H7 (cell line): ENCODE measurements at places on chromosomes 6 and 20.

DNA sequence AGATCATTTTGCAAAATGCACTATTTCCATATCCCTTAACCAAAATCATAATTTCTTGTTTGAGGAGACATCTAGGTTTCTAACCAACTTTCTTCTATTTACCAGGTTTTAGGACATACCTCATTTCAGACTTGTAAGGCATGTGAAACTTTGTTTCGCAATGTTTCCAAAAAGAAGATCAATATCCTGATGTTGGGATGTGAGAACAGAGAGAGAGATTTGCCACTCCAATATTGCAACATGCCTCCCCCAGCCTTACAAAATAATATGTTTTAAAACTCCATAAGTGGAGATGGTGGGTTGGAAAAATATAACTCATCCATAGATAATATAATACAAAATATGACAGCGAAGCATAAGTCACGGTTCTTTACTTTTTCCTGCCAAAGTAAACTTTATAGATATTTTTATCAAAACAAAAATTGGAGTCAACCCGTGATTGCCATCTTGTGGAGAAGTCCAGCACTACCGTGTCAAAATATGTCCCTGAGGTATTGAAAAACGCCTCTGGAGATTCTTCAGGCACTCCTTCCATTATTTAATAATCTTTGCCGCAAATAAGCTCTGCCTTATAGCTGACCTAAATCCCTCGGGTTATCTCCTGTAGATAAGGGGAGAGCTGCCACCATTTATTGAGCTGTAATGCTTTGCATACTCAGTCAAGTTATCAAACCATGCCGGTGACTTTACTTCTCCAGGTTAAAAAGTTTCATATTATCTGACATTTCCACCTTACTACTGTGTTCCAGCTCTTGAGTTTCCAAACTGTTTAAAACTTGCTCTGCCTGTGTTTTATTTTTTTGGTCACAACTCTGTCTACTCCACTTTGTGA is 534.2 kb downstream of the HACE1 start:
- peak; percentile 35 for DNase-seq

DNA sequence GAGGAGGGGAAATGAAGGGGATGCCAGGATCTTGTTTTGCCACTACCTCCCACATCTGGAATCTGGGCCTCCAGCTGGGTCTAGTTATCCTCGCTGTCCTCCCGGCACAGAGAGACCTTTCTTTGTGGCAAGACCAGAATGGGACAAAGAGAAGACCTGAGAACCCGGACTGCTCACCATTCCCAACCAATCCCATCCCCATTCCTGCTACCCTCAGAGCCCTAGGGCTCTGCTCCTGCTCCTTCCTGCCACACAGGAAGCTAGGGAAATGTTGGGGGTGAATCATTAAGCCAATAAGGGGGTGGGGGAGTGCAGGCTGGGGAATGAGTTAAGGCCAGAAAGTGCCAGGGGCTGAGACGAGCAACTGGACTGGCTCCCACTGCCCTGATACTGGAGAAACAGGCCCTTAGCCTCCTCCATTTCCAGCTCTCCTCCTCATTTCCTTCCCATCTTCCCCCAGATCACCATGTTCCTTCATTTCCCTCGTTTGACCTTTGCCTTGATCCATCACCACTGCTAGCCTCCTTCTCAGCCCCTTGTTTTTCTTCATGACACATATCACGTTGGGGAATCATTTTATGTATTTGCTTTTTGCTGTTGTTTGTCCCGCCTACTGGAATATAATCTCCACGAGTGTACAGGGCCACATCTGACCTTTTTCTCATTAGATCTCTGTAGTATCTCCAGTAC is 4.6 kb upstream of the IER3 start:
- DNase-seq = no peak

DNA sequence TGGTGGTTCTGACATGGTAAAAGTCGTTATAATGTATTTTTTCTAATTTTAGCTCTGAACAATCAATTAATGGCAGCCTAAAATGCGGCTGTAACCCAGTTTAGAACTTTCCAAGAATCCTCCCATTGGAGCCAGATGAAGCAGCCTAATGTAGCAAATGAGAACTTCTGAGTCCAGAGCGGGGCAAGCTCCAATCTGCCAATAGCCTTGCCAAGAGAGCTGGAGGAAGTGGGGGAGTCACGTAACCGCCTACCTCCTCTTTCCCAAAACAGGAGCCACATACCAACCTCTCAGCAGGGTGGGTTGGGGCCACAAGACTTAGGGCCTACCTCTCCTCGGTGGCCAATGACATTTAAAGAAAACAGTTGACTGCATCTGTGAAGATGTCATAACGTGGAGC is 230.6 kb downstream of the SOD2 start:
- no peak for DNase-seq

DNA sequence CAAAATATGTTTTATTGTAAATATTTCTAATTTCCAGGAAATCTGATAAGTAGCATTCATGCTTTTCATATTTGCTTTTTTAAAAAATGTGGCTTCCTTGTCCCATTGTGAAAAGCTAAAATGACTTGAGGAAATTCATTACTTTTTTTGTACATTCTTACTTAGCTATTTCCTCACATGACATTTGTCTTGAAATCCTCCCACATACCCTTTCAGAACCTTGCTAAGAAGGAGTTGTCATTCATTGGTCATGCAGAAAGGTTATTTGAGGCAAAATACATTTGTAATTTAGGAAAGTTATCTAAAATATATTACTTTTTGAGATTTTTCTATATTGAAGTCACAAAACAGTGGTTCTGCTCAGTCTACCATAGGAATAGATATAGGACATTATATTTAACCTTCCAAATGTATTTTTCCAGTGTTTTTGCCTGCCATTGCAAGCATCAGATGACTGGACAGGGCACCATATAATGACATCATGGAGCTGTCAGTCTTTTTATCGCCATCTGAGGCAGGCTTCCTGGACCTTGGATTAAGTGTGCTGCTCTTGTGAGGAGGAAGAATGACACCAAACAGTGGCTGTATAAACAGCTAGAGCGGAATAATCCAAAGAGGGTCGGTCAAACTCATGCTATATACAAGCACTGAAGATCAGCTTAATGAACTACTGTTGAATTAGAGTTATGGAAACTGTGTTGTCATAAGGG is 109.4 kb upstream of the HCRTR2 start:
- DNase-seq = no peak

DNA sequence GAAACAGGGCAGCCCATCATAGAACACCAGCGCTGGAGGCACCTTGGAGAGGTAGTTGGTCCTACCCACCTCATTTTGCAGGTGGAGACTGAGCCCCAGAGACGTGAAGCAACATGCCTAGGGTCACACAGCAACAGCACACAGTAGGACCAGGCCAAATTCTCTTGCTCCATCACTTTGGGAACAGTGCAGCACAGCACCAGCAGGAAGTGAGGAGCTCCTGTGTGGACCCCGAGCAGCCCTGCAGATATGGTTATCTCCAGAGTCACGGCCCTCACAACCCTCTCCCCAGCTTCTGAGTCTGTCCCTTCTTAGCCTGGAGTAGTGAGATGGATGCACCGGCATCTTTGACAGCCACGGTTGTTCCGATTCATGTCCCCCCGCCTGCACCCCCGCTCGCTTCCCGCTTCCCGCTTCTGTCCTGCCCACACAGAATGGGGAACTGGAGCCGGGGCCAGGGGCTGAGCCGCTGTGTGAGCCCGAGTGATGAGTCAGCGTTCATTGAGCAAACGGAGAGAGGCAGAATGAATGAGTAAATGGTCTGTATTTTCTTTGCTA is 72.6 kb upstream of the DUSP22 start:
- DNase-seq = peak; percentile 83

- DNase-seq = peak; percentile 88
Measured at GRCh38 chr6:168695701-168696100, 254.7 kb downstream of the SMOC2 start.

- no peak for DNase-seq
Measured at GRCh38 chr6:105954148-105954547, 132.0 kb upstream of the PRDM1 start.

GRCh38 chr20:34004227-34004626 is 10.5 kb downstream of the RALY start:
- DNase-seq = no peak

DNA sequence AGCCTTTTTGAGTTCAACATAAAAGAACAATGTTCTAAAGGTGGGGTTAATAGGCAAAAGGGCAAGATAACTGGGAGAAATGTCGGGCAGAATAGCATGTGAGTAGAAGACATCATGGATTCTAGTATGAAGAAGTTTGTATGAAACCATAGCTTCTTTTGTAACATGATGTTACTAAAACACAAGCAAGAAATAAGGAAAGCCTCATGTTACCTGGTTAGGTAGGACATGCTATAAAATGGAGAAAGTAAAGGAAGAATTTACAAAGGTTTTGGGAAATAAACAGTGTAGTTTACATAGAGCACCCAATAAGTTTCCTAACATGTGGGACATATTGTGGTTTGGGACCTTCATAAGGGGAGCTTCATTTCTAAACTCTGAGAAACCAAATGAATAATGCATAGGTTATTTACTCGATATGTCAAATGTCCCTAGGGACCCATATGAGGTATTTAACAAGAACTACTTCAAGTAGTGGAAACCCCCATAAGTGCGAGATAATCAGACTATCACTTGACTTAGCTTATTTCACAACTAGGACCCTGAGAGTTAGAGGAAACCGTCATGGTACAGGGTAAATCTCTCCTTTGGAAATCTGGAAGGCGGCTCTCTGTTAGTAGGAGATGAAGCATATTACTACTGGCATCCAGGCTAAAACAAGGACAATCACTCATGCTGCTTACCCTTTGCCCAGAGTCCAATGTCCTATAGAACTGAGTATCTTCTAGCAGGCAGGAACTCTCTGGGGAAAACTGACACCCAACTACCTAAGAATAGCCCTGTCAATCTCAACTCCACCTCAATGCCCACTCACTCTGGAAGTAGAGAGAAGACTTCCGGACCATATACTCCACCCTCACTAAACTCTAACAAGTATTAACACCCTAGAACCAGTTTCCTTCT is 57.5 kb downstream of the ILRUN start:
- no peak for DNase-seq

DNA sequence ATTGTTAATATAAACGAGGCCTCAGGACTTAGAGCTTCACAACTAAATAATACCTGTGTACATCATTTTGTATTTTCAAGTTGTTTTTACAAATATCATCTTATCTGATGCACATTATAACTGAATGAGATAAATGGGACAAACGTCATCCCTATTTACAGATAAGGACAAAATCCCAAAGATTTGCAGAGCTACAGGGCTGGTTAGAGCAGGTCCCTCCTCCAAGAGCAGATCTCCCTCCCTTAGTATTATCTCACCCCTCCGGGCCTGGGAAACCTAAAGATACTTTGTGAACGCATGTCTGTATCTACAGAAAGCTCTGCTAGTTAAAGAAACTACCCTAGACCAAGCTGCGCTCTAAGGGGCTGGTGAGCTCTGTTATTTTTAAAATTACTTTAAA is 130.4 kb upstream of the PROKR2 start:
- no peak for DNase-seq

GRCh38 chr6:36634317-36635108 is 40.4 kb downstream of the SRSF3 start:
- no peak for DNase-seq

DNA sequence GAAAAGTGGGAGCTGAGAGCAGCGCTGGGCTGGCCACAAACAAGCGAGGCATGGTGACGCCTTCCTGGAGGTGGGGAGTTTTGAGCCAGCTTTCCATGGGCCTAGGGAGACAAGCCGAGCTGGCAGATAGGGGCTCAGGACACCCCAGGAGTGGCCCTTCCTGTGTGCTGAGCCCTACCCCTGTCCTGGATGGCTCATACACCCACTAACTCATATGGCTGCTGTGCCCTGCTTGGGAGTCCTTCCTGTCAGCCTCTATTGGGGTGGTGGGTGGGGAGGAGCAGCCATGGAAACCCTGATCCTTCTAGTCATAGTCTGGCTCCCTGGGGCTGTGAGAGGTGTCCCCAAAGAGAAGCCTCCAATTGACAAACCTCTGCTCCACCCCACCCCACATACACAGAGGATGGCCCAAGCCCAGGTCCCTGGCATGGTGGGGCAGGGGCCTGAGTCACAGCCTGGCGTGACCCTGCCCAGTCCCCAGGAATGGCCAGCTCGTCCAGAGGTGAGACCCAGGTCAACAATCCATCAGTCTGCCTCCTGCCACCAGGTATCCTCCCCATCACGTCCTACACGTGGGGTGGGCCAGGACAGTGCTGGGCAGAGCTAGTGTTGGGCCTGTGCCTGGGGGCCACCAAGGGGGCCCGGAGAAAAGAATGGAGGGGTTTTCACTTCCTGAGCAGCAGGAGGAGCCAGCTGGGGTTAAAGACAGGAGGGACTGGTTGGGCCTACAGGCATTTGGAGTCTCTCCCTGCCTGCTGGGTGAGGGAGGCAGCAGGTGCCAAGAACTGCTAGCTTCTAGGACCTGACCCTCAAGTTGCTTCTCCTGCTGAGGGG is 52.2 kb downstream of the MRPL14 start:
- DNase-seq = peak; percentile 52

DNA sequence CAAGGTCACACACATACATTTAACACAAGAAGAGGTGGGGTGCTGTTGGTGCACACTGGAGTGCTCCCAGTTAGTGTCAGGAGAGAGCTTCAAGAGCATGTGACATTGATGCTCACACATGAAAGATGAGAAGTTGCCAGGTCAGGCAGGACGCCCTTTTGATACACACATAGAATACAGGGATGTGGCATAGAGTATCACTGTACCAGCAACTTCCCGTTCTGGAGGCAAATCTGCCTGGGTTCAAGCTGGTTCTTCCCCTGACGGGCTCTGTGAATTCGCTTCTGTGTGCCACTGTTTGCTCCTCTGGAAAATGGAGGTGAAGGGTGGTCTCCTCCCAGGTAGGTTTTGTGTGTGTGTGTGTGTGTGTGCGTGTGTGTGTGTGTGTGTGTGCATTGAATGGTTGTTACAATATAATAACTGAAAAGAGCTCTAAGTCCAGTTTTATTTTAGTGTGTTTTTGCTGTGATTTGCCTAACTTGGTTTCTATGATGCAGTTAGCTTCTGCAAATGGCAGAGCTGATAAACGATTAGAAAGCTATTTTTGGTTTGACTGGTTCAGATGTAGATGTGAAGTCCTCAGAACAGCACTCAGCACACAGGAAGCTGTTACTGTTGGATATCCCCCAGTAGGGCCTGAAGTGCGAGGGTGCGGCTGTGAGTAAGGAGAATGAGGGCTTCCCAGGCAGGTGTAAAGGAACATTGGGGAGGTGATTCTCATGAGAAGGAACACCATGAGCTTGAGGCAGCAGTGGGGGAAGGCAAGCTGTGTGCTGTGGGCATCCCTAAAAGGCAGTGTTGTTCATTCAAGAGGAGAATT is 53.4 kb downstream of the HIVEP1 start:
- no peak for DNase-seq

DNA sequence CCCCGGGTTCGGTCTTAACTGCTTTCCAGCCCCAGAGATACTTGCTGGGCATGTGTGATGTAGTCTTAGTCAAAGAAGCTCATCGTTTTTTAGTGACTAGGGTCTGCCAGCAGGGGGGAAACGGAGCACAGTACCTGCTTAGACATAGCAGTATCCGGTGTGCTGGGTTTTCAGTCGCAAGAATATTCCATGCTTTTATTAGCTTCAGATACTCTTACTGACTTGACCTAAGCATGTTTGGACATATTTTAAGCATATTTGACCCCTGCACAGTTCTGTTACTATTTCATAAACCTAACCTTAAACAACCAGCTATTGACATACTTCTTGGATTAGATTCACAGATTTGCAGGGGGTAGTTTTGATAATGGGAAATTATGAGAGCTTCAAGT is 3.0 kb downstream of the E2F3 start:
- DNase-seq = peak; percentile 30
